ENCODE measurements at places on chromosomes 11 and 22.

- no peak for DNase-seq
Measured at GRCh38 chr22:37062702-37063381, 11.3 kb downstream of the KCTD17 start.

DNA sequence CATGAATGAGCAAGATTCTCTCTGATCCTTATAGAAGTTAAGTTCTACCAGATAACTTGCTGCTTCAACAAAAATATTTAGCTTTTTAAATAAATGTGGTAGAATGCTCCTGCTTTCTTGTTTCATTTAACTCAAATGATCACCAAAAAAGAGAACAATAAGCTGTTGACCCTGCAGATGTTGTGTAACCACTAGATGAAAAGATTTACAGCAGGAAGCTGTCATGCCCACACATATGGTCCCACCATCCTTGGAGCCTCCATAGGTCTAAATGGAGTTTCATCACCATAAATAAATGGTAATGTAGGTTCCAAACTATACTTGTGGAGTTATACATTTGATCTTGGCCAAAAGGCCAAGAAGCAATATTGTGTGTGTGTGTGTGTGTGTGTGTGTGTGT, 118.8 kb downstream of the RRAS2 start:
- DNase-seq = no peak

DNA sequence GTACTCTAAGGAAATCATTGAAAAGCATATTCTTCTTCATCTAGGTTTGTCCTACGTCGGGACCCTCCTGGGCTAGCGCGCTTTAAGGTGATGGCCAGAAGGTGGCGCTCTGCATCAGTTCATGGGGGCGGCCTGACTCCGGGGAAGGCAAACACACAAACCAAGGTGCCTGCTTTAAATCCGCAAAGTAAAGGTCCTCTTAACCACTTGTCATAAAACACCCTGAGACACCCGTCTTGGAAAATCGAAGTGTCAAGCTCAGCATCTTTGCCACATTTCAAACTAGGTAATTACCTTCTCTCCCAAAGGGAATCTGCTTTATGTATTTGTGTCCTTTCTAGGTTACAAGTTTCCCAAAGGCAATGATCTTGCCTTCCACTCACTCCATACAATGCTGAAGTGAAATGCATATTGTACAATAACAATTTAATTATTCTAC, 33.9 kb downstream of the LMO2 start:
- DNase-seq = peak; percentile 69

DNA sequence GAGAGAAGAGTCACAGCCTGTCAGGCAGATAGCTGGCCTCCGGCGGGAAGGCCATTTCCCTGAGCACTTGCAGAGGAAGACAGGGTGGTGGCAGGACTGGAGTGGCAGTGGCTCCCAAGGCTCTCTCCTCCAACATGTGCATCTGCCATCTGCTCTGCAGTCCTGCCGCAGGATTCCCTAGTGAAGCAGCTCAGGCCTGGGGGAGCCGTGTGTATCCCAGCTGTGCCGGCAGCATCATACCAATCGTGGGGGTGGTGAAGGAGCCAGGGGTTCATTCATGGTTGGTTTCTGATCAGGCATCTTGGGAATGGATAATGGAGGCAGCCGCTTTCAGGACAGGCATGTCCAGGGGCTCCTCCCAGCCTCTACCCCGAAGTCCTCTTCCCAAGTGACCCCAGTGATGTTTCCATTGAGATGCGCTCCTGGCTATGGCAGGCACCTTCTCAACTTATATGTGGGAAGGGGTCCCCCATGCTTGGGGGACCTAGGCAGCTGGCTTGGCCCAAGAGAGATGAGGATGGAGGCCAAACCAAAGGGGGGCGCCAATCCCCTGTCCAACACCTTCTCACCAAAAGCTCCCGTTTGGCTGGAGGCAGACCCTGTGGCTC, 6.1 kb downstream of the TAGLN start:
- DNase-seq = no peak

DNA sequence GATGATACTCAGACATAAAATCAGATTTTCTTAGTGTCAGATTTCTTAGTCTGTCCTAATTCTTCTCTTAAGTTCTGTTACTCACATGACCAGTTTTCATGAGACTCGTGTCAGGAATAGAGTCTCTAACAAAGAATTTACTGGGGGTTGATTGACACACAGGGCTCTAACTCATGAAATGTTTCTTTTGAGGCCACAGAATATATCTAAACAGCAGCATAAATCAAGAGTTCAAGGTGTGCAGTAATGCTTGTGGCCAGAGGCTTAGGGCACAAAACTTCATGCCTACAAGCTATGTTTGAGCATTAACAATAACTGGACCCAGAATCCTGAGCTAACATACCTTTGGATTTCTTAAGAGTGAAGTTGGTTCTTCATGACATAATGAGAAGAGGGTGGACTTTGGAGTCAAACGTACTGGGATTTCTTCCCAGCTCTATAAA, 237.2 kb downstream of the DDX10 start:
- DNase-seq = no peak

DNA sequence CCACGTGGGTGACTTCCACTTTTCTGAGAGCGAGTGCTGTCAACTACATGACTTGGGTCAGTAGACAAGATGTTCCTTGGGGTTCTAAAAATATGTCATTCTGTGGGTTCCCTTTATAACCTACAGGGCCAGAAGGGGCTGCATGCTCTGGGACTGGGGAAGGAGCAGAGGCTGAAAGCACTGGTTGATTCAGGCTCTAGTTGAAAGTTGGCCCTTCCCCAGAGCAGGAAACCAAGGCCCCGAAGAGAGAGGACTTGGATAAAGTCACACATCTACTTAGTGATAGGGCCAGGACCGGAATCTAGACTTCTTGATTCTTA, 9.9 kb downstream of the ADAMTS15 start:
- no peak for DNase-seq

DNA sequence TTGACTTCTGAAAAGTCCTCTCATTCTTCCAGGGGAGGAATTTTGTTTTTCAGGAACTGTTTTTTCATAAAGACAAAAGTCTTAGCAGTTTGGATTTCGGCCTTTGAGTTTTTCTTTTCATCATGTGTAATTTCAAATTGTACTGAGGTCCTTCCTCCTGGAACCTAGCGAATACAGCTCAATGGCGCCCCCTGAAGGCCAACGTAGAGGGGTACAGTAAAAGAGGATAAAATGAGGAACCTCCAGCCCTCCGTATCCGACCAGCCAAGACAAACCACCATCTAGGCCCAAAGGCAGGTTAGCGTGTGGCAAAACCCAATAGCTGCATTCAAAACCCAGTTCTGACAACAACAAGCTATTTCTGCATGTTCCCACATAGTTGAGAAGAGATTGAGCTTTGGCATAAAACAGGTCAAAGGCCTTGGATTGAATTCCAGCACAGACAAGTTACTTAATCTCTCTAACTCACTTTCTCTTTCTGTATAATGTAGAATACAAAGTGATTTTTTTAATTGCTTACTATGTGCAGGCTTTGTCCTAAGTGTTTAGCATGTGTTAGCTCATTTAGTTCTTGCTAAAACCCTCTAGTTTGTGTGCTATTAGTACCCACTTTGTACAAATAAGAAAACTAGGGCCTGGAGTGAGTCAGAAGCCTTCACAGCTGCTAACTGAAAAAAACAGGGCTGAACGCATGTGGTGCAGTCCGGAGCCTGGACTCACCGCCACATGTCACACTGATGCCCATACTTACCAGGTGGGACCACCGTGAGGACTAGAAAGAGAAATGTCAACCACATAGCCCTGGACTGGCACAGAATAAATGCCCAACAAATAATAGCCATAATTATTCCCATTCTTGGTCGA, 43.2 kb upstream of the ETS1 start:
- DNase-seq = peak; percentile 89

Data from naive thymus-derived CD8-positive, alpha-beta T cell (primary cell).